Epithelial cell of alveolus of lung (primary cell): ENCODE measurements at places on chromosomes 7 and 10. TPM values are rescaled to one million over a fixed set of nuclear protein-coding genes. Genes with fewer than 3 reads are reported as not detected.

The LRRC4 gene
- 0.16 TPM in 1 of 2 replicates, not detected in the other for total RNA-seq

The FAM25G gene
- not detected in 2 replicates for total RNA-seq

The GIMAP2 gene
- total RNA-seq: 1.0 and 2.1 TPM in 2 replicates

The GNGT1 gene
- total RNA-seq: not detected in 2 replicates

The SUGCT gene
- 7.4 and 10.6 TPM in 2 replicates for total RNA-seq

The CALHM1 gene
- total RNA-seq: not detected in 2 replicates

The FAM241B gene
- 0.65 TPM in 1 of 2 replicates, not detected in the other for total RNA-seq

The DEPP1 gene
- 11.5 and 18.7 TPM in 2 replicates for total RNA-seq

The AKR1C8 gene
- total RNA-seq: not detected in 2 replicates

The RPP30 gene
- 23.5 and 39.3 TPM in 2 replicates for total RNA-seq

The CCAR1 gene
- 18.9 and 44.6 TPM in 2 replicates for total RNA-seq

The SEMA3A gene
- total RNA-seq: 42.3 and 46.8 TPM in 2 replicates

The ZNF511 gene
- total RNA-seq: 32.7 and 35.8 TPM in 2 replicates

The SH2D4B gene
- 0.13 TPM in 1 of 2 replicates, not detected in the other for total RNA-seq

The OR9A4 gene
- total RNA-seq: not detected in 2 replicates

The C7orf33 gene
- total RNA-seq: not detected in 2 replicates

The PDZD7 gene
- total RNA-seq: 0.40 and 0.91 TPM in 2 replicates

The KNDC1 gene
- total RNA-seq: 0.80 TPM in 1 of 2 replicates, not detected in the other

The C10orf53 gene
- not detected in 2 replicates for total RNA-seq

The TFR2 gene
- 0.64 and 1.6 TPM in 2 replicates for total RNA-seq

The SDK1 gene
- total RNA-seq: 4.9 and 8.3 TPM in 2 replicates

The FAM13C gene
- total RNA-seq: 1.9 and 13.7 TPM in 2 replicates

The PNLIP gene
- not detected in 2 replicates for total RNA-seq

The SLC18A3 gene
- not detected in 2 replicates for total RNA-seq

The MEOX2 gene
- 0.13 and 59.3 TPM in 2 replicates for total RNA-seq

The NODAL gene
- not detected in 2 replicates for total RNA-seq

The PALD1 gene
- 2.3 and 2.5 TPM in 2 replicates for total RNA-seq

The CYP2C19 gene
- not detected in 2 replicates for total RNA-seq

The SLC29A3 gene
- total RNA-seq: 3.9 and 4.8 TPM in 2 replicates

The NXPH1 gene
- total RNA-seq: not detected in 2 replicates

The HYAL4 gene
- total RNA-seq: not detected in 2 replicates

The IRF5 gene
- total RNA-seq: 0.39 TPM in 1 of 2 replicates, not detected in the other

The VPS37D gene
- total RNA-seq: 5.4 and 5.8 TPM in 2 replicates

The ITGB8 gene
- 6.7 and 39.1 TPM in 2 replicates for total RNA-seq

The SLIT1 gene
- under 0.01 TPM in 1 of 2 replicates, not detected in the other for total RNA-seq

The ADAMTS14 gene
- 0.08 and 0.39 TPM in 2 replicates for total RNA-seq

The PTF1A gene
- total RNA-seq: not detected in 2 replicates

The CDC14C gene
- not detected in 2 replicates for total RNA-seq
